ENCODE measurements at places on chromosomes 3 and 15.

DNA sequence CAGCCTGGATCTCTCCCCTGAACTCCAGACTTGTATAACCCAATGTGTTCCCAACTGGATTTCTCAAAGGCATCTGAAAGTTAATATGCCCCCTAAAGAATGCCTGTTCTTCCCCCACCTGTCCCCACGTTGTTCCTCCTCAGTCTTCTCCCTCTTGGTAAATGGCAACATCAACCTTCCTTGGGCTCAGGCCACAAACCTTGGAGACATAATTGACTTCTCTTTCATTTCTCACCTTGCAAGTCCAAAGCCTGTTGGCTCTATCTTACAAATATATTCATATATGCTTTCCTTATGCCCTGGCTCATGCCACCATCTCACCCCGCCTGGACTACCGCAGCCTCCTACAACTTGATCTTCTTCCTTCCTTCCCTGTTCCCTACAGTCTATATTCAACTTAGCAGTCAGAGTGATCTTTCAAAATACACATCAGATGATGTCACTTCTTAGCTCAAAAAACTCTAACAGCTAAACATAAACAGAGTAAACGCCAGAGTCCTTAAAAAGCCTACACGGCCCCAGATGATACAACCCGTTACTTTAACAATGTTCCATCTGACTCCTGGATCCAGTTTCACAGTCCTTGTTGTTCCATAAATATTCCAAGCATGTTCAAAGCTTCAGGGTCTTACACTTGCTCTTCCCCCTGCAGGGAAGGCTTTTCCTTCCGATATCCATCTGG is 66.2 kb downstream of the ETV5 start:
- no peak for DNase-seq

GRCh38 chr15:42732095-42732827 is 4.7 kb downstream of the CDAN1 start:
- no peak for DNase-seq

- DNase-seq = no peak
Measured at GRCh38 chr3:28677581-28677980, 329.0 kb upstream of the AZI2 start.

- no peak for DNase-seq
Measured at GRCh38 chr3:98545940-98546339, 14.2 kb downstream of the GPR15 start.

GRCh38 chr3:12155828-12156227 is 2.9 kb downstream of the TIMP4 start:
- no peak for DNase-seq

DNA sequence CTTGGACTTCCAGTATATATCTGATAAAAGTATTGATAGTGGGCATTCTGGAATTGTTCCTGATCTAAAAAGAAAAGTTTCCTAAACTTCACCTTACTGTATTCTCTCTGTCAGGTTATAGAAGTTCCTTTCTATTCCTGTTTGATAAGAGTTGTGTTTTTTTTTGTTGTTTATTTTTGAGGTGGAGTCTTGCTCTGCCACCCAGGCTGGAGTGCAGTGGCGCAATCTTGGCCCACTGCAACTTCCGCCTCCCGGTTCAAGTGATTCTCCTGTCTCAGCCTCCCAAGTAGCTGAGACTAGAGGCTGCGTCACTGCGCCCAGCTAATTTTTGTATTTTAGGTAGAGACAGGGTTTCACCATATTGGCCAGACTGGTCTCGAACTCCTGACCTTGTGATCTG is 13.1 kb downstream of the BLM start:
- DNase-seq = no peak

DNA sequence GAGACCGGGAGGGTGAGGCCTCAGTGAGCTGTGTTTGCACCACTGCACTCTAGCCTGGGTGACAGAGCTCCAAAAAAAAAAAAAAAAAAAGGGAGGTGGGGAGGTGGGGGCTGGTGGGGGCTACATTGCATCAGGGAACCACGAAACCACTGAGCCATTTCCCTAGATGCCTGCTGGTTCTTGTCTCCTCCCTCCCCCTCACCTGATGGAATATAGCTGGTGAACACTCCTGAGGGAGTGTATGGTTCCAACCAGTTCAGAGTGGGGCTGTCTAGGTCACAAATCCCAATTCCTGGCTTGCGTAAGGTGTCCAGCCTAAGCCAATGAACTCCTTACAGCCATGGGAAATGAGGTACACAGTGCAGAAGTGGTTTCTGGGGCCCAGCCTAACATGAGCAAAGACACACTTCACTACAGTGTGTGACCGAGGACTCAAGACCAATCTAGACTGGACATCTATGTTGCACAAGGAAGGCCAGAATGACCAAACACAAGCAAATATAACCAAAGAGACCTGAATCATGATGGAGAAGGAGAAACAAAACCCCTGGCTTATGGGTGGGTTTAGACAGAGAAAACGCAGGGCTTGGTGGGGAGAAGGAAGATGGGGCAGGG is 39.1 kb upstream of the OSBPL11 start:
- DNase-seq = no peak

- no peak for DNase-seq
Measured at GRCh38 chr15:66131200-66131599, 122.3 kb downstream of the MEGF11 start.

DNA sequence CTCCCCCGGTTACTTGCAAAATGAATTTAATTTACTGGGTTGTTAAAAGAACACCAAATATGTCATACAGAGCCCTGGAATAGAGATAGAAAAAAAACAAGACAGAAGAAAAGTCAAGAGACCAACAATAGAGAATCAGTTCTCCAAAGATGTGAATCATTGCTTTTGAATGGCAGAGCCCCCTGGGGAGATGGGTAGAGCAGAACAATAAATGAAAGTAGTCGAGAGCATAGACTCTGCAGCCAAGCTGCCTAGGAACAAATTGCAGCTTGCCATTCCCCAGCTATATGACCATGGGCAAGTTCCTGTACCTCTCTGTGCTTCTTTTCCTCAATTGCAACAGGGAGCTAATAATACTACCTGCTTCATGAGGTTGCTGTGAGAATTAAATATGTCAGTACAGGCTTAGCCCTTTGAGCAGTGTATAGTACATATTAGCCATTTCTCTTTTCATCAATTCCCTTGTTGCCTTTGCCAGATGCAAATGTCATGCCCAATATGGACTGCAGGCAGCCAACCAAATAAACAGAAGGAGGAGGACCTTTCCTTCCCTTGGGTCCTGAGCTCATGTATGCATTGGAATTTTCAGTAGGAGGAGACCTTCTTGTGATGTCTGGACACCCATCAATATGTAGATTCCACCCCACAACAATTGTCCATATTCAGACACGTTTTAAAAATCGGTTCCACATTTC is 25.0 kb upstream of the BFSP2 start:
- no peak for DNase-seq
